ENCODE measurements at places on chromosomes 7 and 10. TPM values are rescaled to one million over a fixed set of nuclear protein-coding genes. Genes with fewer than 3 reads are reported as not detected.

Gene AOAH
- not detected for total RNA-seq

Gene CALML3
- not detected for total RNA-seq

Gene SPRN
- 1.3 TPM for total RNA-seq

Gene ADIRF
- total RNA-seq = 13.5 TPM

Gene LIPA
- total RNA-seq = 63.2 TPM

Gene OPN1SW
- not detected for total RNA-seq

Measured in cardiac atrium fibroblast (primary cell).